ENCODE measurements at places on chromosomes 5 and 9. TPM values are rescaled to one million over a fixed set of nuclear protein-coding genes. Genes with fewer than 3 reads are reported as not detected.

TSSK1B gene
- total RNA-seq: not detected

FOXI1 gene
- not detected for total RNA-seq

SLC23A1 gene
- total RNA-seq: 1.3 TPM

SEMA5A gene
- total RNA-seq: under 0.01 TPM
